A549 treated with DMSO at 1 μM for 4 hours (cell line): ENCODE measurements at places on chromosomes 1 and 21. TPM values are rescaled to one million over a fixed set of nuclear protein-coding genes. Genes with fewer than 3 reads are reported as not detected.

The IGSF9 gene
- 0.20 to 0.32 TPM (median 0.29 TPM) in 5 replicates for total RNA-seq

The RSBN1 gene
- 4.0 to 5.0 TPM (median 4.7 TPM) in 5 replicates for total RNA-seq

The ADAMTS5 gene
- total RNA-seq: not detected in 5 replicates

The VSIG8 gene
- 0.06 to 0.07 TPM in 2 of 5 replicates, not detected in the others for total RNA-seq

The FTCD gene
- 0.08 to 0.16 TPM in 2 of 5 replicates, not detected in the others for total RNA-seq

The OR2T35 gene
- total RNA-seq: not detected in 5 replicates

The OR2L5 gene
- total RNA-seq: not detected in 5 replicates
